Esophagus squamous epithelium (tissue), 5 donors: ENCODE measurements at places on chromosomes 11 and 22.

DNA sequence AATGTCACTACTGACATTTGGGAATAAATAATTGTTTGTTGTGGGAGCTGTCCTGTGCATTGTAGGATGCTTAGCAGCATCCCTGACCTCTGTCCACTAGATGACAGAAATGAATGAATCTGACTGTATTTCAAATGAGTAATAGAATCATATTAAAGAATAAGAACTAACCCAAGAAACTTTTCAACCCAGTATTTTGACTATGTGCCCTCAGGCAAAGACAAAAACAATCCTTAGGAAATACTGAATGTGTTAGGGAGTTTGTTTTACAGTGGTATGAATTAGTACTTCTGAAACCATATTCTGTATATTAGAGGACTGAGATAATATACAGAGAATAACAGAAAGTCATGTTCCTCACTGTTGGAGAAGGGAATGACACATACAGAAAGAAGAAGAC is 320.9 kb upstream of the PITPNB start:
- no peak for DNase-seq

GRCh38 chr22:26238596-26238995 is 69.3 kb downstream of the SEZ6L start:
- no peak for DNase-seq

DNA sequence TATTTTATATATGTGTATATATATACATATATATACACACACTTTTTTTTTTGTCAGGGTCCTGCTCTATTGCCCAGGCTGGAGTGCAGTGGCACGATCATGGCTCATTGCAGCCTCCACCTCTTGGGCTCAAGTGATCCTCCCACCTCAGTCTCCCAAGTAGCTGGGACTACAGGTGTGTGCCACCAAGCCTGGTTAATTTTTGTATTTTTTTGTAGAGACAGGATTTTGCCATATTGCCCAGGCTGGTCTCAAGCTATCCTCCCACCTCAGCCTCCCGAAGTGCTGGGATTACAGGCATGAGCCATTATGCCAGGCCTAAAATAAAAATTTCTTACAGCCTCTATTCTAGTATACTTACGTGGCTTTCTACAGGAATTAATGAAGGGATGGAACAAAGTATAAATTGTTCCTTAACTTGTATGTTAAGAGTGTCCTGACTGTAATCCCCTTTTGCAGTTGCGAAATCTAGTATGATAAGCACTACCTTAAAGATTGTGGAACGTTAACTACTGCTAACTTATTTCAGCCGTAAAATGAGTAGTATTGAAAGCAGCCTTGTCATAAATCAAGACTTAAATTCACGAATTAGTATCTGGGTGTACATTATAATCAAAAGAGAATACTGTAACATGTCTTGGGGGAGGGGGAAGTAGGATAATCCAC is 2.1 kb downstream of the TRAF6 start:
- no peak for DNase-seq

DNA sequence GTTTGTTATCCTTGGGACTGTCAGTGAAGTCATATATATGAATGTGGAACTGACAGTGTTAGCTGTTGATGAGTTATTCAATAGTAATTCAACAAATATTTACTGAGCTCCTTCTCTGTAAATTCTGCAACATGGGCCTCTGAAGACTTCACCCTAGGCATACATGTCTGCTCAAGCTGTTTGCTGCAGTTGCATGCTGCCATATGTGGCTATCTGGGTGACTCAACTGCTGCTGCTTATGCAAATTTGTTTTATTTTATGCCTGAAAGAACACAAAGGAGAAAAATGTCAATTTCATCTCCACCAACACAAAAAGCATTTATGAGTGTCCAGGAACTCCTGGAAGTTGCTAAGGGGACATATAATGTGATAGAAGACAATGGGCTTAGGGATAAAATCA is 417.6 kb downstream of the AASDHPPT start:
- DNase-seq: no peak

DNA sequence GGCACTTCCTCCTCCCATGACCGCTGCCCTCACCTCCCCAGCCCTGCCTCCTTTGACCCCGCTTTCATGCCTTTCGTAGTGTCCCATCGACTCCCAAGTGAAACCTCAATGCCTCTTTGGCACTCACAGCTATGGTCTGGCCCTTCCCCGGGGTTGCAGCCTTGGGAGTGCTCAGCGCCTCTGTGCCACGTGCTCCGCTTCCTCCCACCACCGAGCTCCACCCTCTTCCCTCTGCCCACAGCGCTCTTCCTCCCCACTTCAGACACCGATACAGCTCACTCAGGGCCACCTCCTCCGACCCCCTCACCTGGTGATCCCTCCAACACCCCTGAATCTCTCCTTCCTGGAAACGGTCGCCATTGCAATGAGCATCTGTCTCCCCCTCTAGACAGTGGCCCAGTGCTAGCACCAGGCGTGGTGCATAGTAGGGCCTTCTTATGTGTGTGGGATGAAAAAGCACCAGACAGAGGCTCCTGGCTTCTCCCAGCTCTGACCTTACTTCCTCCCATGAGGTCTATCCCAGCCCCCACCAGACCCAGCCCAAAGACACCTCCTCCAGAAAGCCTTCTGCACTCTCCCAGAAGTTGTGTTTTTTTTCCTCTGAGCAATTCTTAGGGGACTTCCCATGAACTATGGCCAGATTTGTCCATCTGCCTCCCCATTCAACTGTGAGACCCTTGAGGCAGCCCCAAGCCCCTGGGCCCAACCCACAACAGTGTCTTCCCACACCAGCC is 16.4 kb upstream of the SCGB1A1 start:
- no peak for DNase-seq
